NCI-H510A treated with DMSO at 0.1 percent for 48 hours (cell line): ENCODE measurements at places on chromosomes 2 and 18.

- no peak for DNase-seq
Measured at GRCh38 chr18:8952174-8952573, 150.3 kb upstream of the NDUFV2 start.

- peak; percentile 18 for DNase-seq
Measured at GRCh38 chr2:223488814-223489213, 113.3 kb downstream of the SCG2 start.

GRCh38 chr2:53654396-53654795, 113.2 kb upstream of the CHAC2 start:
- no peak for DNase-seq

DNA sequence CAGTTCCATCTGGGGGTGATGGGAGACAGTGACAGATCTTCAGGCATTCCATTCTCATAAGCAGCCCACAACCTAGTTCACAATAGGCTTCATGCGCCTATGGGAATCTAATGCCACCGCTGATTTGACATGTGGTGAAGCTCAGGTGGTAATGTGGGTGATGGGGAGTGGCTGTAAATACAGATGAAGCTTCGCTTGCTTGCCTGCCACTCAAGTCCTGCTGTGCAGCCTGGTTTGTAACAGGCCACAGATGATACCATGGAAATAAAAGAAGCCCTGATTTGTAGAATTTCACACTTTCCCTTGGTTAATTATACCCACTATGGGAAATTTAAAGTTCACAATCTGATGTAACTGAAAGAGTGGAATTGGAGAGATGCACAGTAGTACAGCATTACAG, 40.5 kb upstream of the CXXC1 start:
- DNase-seq, result no peak

DNA sequence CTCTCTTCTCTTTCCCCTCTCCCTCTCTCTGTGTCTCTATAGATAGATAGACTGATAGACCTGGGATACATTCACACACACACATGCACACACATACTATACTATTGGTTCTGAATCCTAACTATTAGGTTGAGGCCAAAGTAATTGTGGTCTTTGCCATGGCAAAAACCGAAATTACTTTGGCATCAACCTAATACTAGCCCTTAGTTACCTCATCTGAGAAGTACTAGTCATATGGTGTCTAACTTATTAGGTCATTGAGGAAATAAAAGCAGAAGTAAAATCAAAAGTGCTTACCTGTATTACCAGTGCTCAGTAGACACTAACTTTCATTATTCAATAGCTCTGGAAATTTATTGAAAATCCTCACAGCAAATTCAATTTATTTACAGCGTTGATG, 451.5 kb downstream of the EPHA4 start:
- DNase-seq, result no peak

GRCh38 chr2:11175293-11175795, 20.1 kb downstream of the SLC66A3 start:
- DNase-seq, result no peak

DNA sequence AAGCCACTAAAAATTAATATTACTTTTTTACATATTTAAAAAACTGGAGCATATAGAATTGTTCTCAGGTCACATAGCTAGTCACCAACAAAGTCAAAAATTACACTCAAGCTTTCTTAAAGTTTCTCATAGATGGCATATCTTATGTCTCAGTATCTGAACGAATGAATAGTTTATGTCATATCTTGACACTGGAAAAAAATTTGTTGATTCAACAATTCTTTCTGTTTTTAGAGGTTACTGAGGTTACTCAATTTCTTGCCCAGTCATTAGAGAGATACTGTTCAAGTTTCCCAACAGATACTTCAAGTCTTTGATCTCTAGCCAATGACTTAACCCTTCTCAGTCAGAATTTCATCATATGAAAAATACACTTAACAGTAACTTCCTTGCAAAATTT, 113.1 kb upstream of the XIRP2 start:
- no peak for DNase-seq

DNA sequence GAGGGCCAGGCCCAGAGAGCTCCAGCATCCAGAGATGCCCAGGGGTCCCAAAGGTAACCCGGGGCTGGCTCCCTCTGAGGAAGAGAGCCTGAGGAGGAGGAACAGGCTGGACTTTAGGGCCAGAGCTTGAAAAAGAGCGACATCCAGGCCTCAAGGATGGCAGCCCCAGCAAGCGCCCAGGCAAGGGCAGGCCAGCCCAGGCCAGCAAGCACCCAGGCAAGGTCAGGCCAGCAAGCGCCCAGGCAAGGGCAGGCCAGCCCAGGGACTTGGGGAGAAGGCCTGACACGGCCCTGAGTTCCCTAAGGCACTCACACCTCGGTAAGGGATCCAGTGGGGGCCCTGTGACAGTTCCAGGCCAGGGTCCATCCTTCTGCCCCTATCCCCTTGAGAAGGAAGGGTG, 30.4 kb downstream of the DBI start:
- DNase-seq, result no peak

DNA sequence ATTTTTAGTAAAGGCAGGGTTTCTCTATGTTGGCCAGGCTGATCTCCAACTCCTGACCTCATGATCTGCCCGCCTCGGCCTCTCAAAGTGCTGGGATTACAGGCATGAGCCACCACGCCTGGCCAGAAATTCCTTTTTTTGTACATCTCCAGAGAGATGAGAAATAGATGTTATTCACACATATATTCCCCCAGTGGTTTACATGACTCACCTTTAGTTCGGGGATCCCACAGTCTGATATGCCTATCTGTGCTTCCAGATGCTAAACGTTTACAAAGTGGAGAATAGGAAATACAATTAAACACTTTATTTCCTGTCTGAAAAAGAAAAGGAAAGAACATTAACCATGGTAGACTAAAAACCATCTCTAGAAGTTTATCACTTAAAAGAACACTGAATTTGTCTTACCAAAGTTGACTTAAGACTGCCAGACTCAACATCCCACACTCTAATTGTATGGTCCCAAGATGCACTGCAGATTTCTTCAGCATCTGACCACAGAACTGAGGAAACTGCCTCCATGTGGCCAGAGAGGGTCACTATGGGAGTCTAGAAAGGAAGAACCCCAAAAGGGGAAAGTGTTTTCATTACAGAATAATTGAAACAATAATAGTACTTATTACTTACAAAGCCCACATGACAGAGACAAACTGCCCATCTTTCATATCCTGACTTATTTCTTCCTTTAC, 12.6 kb upstream of the ICA1L start:
- no peak for DNase-seq

DNA sequence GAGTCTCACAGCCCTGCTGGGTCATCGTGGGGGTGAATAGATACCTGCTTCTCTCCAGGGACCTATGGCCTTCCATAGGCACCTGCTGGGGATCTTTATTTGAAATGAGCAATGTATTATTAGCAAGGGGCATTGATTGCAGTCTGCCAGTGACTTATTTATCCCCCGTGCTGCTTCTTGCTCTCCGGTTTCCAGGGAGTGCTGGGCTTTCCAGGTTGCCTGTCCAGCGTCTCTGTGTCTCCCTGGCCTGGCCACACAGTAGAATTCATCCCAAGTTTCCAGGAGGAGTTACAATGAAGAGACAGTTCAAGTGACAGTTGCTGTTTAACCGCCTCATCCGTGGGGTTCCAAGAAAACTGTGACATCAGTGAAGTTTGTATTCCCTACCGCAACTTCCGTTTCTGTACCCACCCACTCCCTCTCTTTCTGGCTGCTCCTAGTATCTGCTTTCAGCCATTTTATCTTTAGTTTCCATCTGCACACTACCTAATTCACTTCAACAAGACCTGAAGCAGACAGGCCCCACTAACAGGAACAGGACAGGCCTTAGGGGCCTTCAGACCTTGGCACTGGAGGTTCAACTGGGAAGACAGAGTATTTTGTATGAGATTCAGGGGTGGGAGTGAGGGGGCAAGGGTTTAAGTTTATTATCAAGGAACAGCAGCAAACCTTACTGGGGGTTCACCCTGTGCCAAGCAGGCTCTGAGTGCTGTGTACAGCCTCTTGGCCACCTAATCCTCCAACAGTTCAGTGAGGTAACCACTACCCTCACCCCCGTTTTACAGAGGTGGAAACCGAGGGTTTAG, 134.8 kb downstream of the PRKCE start:
- no peak for DNase-seq

- DNase-seq, result no peak
Measured at GRCh38 chr2:240965296-240965904, 33.0 kb upstream of the SNED1 start.

- no peak for DNase-seq
Measured at GRCh38 chr2:62412347-62412742, 93.7 kb downstream of the TMEM17 start.

- peak; percentile 39 for DNase-seq
Measured at GRCh38 chr2:50863856-50864255, 168.1 kb downstream of the NRXN1 start.
